Stimulated activated CD8-positive, alpha-beta memory T cell treated with anti-CD3 and anti-CD28 coated beads, Interleukin-2, amount 100 ng/mL, for 1 hour (primary cell): ENCODE measurements at places on chromosomes 2 and 18.

GRCh38 chr18:10926621-10927161, 222.7 kb downstream of the PIEZO2 start:
- DNase-seq = no peak

DNA sequence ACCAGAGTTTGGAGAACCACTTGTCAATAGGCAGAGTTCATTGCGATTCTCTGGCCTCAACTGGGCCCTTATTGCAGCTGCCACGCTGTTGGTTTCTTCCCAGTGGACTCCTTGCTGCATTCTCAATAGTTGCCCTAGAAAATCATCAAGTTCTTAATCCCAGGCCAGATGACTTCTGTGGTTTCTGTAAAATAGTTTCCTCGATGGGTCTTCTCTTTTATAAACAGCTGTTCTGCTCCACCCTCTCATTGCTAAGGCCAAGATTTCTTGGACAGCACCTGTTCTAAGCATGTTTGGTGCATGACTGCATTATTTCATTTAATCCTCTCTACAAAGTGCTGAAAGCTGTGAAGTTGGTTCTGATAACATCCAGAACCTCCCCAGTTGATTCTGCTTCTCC, 131.0 kb downstream of the BCL2L11 start:
- no peak for DNase-seq

DNA sequence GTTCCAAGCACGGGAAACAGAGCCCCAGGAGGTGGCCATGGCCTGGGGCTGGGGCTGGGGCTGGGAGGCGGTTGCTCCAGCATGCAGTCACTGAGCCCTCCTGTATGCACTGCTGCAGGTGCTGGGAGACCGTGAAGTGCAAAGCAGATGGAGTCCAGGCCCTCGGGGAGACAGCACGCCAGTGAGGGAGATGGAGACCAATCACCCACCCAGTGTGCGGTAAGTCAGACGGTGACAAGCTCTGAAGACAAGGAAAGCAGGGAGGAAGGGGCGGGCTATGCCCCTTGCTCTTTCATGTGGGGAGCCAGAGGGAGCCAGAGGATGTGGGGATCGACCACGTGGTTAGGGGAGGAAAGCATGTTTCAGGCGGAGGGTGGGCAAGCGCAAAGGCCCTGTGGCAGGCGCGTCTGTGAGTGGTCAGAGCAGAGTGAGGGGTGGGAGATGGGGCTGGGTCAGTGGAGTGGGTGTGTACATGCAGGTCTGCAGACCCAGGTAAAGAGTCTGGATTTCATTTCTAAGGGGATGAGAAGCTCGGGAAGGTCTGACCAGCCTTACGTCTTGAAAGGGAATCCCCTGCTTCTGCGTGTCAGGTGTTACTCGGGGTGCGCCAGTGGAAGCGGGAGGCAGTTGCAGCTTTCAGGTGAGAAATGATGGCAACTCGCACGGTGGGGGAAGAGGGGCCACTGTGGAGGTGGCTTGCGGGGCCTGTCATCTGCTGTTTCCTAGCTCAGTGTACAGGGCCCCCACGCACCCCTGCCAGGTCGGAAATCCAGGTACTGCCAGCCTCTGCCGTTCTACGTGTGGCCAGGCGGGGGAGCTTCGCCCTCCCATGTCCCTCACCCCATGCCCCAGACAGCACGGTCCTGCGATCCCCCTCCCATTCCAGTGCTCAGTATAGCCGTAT, 19.4 kb downstream of the RRM2 start:
- no peak for DNase-seq

- no peak for DNase-seq
Measured at GRCh38 chr18:12531749-12532148, 124.0 kb downstream of the PRELID3A start.

DNA sequence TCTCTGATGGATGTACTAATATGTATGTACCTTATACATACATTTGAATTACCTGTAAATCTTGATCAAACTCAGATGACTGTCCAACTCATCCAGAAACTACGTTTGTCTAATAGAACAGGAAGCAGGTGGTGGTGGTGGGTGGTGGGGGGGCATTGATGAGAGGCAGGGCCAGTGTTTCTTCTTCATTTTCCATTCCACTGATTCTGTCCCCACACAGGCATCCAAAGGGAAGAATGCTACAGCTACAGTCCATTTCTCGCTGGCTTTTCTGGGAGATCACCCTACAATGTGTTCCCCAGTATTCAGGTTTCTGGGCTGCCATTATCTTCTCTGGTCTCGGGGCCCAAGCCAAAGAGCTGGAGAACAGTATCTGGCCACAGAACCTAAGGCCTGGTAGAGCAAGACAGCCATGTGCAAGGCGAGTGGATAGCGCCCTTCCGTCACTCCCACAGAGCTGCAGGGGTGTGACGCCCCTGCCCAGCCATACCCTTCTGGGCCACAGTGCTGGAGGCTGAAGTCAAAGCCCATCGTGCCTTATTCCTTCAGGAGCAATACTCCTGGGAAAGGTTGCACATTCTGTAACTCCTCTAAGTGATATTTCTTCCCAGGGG, 54.5 kb downstream of the BCL11A start:
- DNase-seq = no peak

DNA sequence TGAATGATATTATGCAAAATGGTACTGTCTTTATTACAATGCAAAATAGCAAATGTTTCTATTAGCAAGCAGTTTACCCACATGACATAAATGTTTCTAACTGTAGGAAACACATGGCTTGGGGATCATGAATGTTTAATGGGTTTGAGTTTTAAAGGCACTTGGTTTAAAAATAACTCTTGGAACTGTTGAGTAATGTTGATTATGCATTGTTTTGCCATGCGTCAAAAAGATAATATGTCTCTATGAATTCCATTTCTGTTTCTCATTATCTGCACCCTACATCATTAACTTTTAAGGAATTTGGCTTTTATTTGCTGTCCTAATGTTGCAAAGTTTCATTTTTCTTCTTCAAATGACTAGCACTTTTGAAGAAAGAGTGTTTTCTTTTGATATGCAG, 1355.5 kb downstream of the SUCLG1 start:
- DNase-seq = no peak

GRCh38 chr2:70753902-70754301, 14.1 kb downstream of the ADD2 start:
- DNase-seq = no peak

DNA sequence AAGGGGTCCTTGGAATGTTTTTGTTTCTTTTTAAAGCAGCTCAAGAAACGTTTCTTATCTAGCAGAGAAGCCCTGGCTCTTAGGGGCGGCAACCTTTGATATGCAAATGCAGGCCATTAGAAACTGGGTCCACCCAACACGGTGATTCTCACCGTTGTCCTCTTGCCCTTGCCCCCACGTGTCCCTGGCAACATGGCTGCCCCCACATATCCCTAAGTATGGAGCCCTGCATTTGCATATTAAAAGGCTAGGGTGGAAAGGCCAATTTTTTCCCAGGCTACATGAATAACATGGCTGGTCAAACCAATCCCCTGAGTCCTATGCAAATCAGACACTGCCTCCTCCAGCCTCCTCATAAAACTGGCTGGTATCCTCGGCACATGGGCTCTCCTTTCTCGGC, 230.1 kb upstream of the SPOPL start:
- DNase-seq = no peak

DNA sequence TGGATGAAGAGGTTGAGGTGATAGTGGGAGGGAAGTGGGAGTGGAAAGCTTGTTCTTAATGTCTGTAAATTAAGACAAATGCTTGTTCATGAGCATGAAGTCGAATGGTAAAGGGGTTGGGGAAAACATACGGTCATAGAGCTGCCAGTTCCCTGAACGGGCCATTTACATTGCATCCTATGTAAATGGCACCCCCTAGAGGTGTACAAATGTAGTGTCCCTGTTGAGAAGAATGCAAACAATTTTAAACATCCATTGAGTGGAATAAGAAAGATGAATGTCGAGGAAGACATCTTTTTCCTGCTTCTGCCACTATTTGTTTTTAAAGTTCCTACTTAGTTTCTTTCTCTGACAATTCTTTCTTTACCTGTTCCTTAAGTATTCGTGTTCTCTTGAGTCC, 155.7 kb downstream of the RDH14 start:
- DNase-seq = no peak
